Right forelimb (tissue), 1 donor: ENCODE measurements at places on chromosomes 4 and X.

DNA sequence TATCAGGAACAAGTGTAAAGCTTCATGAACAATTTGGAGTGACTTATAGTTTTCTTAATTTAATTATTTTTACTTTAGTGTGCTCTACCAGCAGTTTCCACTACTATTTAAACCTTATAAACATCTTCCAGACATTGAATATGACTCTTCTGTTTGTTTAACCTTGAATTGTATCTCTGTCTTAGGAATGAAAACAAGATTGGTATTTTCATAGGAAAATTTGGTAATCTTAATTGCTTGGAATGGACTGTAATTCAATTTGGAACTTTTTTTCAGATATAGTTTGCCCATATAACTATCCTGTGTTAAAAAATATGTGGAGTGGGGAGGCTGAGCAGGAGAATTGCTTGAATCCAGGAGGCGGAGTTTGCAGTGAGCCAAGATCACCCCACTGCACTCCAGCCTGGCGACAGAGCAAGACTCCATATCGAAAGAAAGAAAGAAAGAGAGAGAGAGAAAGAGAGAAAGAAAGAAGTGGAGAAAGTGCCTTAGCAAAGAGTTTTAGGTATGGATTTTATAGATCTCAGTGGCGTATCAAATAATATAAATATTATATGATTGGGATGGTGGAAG lies 242.4 kb downstream of the BMPR1B start:
- no peak for DNase-seq

GRCh38 chr4:158490629-158491028 lies 31.1 kb upstream of the RXFP1 start:
- DNase-seq, result no peak

DNA sequence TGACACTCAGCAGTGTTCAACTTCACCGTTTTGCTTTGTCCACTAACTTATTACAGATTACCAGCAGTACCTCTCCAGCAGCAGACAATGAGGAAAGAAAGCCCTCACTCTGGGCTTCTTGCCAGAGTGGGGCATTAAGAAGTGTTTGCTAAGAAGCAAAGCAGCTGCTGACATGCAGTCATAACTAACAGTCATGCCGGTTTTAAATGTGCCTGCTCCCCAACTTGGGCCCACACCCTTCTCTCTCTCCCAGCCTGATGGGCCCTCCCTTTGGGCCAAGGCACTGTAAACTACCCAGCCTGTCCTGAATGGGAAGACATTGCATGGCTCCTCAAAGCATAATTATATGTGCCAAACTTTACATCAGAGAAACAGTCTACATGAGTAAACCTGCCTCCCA lies 54.6 kb upstream of the HHIP start:
- no peak for DNase-seq

- no peak for DNase-seq
Observed at GRCh38 chr4:137274404-137274803, 257.9 kb downstream of the PCDH18 start.

- DNase-seq, result no peak
Observed at GRCh38 chr4:65893957-65894755, 223.9 kb upstream of the EPHA5 start.

- DNase-seq, result no peak
Observed at GRCh38 chr4:159608436-159608835, 505.6 kb downstream of the RAPGEF2 start.

GRCh38 chr4:10074076-10074766 lies 42.4 kb downstream of the WDR1 start:
- DNase-seq, result peak; percentile 32

DNA sequence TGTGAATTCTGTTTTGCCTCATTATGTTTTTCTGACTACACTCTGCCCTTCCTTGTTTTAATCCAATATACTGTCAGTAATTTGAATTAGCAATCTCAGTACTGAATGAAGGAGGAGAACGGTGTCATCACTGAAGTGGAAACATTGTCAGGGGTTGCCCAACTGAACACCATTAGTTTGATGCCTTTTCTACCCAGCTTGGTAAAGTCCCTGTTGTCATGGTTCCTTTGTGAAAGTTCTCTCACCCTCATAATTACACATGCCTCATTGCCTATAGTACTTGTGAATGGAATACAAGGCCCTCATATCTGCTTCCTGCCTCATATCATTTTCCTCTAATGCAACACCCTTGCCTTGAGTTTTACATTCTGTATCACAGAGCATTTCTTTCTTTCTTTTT lies 76.9 kb downstream of the RRAGB start:
- no peak for DNase-seq

GRCh38 chr4:23006756-23007155 lies 314.0 kb downstream of the GBA3 start:
- no peak for DNase-seq

DNA sequence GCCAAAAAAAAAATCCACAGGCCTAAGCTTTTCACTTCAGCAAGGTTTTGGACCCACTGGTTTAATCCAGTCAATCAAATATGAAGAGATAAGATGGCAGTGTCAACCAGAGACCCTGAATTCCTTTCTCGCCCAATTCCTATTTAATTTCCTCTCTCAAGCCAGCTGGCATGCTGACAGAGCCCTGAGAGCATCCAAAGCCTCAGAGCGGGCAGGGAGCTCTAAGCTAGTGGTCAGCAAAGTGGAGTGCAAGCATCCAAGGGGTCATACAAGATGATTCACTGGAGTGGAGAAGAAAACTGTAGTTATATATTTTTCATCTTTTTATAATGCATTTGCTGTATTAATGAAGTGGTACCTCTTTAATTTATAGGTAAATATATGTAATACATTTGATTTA lies 37.8 kb upstream of the PRPS2 start:
- no peak for DNase-seq

DNA sequence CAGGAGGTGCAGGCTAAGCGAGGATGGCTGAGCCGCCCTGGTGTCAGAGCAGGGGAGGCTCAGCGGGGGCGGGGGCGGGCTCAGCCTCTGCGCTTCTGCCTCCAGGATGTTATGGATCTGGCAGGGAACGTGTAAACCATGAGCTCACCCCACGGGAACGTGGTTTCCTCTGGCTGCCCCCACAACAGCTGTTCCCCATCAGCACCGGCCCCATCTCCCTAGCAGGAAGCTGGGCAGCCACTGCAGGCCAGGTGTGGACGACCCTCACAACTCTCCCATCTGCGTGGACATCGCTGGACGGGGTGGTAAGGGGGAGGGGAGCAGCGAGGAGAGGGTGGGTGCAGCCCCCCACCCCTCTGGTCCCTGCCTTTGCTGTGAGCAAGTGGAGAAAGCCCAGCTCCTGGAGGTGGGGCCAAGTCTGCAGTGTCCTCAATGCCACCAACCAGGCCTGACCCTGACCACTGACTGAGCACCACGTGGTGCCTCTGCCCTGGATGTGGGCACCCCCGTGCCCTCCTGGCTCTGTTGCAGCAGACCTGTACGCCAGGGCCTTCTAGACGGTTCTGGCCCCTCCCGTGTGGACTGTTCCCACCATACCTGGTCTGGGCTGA lies 28.1 kb upstream of the SPON2 start:
- DNase-seq, result peak; percentile 87
